ENCODE measurements at places on chromosomes 3 and 15. TPM values are rescaled to one million over a fixed set of nuclear protein-coding genes. Genes with fewer than 3 reads are reported as not detected.

GRCh38 chr3:143972155-143972504 lies 507 bp downstream of the DIPK2A start:
- no peak for DNase-seq
- peaks cover 23% of the 10 kb centered on the region for H3K4me1 ChIP-seq
- no peaks in the 10 kb centered on the region for H3K27me3 ChIP-seq
- H3K27ac ChIP-seq, result peak overlapping the region; percentile 100

Gene FBXO40
- 0.08 TPM for total RNA-seq

- no peaks in the 10 kb centered on the region for H3K36me3 ChIP-seq
- no peaks in the 10 kb centered on the region for H3K27me3 ChIP-seq
- H3K4me1 ChIP-seq, result no peaks in the 10 kb centered on the region
- no peak overlapping the region for H3K4me3 ChIP-seq
- H3K27ac ChIP-seq, result no peak overlapping the region
Measured at GRCh38 chr3:112512320-112512719, 13.0 kb upstream of the BTLA start.

DNA sequence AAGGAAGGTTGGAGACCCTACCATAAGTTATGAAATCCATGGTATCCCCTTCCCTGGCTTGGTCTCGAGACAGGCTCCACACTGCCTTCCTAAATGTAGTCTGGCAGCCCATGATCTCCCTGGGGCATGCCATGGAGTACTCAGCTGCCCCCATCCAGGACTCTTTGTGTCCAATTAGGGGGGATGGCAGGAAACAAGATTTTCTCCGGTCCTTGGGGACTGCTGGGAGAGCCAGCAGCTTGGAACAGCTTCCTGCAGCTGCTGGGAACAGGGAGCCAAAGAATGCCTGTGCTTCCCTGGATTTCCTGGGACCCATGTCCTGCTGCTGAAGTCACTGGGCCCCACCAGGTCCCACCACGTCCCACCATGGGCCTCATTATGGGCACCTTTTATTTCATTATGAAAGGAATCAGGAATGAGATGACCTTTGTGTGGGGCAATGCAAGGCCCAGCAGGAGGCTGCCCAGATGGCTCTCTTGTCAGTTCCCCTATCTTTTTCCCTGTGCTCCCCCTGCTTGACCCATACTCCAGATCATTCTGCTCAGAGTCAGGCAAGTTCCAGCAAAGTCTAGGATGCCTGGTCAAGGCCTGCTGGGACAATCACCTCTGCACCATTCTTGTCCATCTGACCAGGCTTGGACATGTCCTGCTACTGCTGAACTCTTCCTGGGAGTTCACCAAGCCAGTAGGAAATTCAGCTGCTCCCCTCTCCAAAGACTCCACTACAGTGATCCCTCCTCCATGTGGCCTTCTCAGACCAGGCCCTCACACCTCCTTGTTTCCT lies 15.0 kb upstream of the DAG1 start:
- H3K27me3 ChIP-seq, result no peaks in the 10 kb centered on the region
- no peaks in the 10 kb centered on the region for H3K4me1 ChIP-seq
- H3K27ac ChIP-seq, result no peak overlapping the region
- no peaks in the 10 kb centered on the region for H3K36me3 ChIP-seq

DNA sequence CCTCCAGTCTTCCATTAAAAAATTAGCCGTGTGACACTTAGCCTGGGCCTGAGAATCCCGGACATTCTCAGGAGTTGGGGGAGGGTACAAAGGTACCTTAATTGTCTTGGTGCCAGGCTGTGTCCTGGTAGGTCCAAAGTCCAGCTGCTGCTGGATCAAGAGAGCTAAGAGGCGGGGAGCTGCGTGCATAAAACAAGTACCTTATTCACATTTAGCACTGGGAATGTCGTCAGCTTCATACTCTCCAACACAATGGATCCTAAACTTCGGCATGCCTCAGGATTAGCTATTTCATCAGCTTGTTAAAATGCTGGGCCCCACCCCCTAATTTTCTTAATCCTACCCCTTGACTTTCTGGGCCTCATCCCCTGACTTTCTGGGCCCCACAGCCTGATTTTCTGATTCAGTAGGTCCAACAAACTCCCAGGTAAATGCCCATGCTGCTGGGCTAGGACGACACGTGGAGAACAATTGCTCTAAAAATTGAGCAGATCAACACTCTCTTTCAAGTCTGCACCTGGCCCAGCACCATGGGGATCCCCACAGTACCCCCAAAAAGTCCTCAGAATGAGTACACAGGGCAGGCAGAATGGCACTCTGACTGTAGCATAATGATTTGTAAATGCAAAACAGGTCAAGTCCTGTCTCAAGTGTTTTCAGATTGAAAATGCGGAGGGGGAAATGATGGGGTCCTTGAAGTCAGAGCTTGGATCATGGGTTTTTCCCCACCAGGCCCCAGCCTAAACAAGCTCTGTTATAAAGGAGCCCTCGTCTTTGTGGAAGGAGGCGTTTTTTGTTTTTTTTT lies 5.6 kb upstream of the AEN start:
- H3K27me3 ChIP-seq, result no peaks in the 10 kb centered on the region
- H3K36me3 ChIP-seq, result no peaks in the 10 kb centered on the region
- DNase-seq, result no peak
- H3K27ac ChIP-seq, result peak overlapping the region; percentile 74

Gene PLSCR2
- total RNA-seq, result not detected

GRCh38 chr3:160217675-160218074 lies 7.5 kb upstream of the C3orf80 start:
- no peaks in the 10 kb centered on the region for H3K4me1 ChIP-seq
- H3K27ac ChIP-seq, result no peak overlapping the region
- H3K36me3 ChIP-seq, result no peaks in the 10 kb centered on the region
- no peak for DNase-seq
- H3K4me3 ChIP-seq, result no peak overlapping the region

DNA sequence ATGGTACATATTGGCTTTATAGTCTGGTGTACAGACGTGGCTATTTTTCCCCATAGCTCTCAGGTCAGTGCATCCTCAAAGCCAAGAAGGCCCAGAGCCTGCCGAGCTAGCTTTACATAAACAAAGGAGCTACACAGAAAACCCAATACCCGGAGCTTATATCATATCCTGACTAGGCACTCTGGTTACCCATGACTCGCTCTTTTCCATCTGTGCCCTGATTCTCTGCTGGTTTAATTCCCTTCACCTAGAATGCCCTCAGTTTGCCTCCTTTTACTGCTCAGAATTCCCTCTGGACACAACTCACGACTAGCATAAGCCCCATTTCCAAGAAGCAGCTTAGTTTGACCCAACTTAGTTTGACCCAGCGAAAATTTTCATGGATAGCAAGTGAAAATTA lies 110.8 kb downstream of the TIGIT start:
- no peaks in the 10 kb centered on the region for H3K36me3 ChIP-seq
- H3K27ac ChIP-seq, result no peak overlapping the region
- H3K4me1 ChIP-seq, result peaks cover 29% of the 10 kb centered on the region
- H3K27me3 ChIP-seq, result no peaks in the 10 kb centered on the region

Gene ASB14
- not detected for total RNA-seq

Gene TM4SF4
- 184 TPM for total RNA-seq

DNA sequence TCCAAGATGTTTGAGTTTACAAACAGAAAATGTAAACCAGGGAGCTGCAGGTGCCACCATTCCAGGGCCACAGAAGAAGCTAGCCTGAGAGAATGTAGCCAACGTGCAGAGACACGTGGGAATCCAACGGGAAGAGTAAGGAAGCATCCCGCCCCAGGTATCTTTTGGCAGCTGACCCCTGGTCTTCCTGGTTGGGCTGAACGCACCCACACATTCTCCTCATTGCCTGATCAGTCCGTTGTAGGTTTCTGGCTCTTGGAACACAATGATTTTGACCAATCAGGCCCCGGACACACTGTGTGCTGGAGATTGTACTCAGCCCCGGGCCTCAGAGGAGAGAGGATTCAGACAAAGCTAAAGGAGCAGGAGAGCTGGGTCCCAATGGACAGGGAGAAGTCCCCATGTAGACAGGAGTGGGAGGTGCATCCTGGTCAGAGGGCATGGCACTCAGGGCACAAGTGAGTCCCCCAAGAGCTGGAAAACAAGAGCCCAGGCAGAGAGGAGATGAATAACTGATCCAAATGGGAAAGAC lies 102.3 kb downstream of the TPRA1 start:
- DNase-seq, result no peak
- no peaks in the 10 kb centered on the region for H3K36me3 ChIP-seq
- H3K4me3 ChIP-seq, result no peak overlapping the region

DNA sequence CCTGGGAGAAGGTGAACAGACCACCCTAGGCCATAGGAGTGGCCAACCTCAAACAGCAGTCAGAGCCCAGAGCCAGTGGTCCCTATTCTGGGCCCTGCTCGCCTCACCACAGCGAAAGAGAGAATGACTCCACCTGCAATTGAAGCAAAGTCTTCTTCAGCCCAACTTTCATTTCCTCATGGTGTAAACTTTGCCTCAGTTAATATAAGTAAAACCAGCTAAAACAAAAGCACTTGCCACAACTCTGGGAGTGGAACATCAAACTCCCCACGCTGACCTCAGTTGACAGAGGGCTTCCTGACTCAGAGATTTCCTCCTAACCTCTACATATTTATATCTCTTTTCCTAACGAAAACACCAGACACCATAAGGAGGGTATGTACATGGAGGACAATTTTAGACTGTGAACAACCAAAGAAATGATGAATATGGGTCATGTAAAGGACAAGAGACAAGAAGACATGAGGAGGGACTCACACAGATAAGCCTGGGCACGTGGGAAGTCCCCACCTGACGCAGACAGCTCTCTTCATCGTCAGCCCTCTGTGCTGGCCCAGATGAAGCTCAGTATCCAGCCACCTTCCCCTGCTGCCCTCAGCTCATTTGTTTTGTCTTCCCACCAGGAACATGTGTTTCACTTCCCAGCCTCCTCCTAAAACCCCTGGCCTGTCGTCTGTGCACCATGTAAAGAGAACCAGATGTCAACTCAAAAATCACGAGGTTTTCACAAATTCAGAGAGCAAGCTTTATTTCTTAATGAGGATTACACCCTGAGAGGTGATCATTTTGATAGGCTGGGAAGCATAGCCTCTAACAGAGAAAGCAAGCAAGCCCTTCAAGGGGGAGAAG lies 140.9 kb downstream of the KCNMB2 start:
- H3K36me3 ChIP-seq, result no peaks in the 10 kb centered on the region
- no peak overlapping the region for H3K27ac ChIP-seq
- H3K27me3 ChIP-seq, result no peaks in the 10 kb centered on the region
- no peaks in the 10 kb centered on the region for H3K4me1 ChIP-seq

DNA sequence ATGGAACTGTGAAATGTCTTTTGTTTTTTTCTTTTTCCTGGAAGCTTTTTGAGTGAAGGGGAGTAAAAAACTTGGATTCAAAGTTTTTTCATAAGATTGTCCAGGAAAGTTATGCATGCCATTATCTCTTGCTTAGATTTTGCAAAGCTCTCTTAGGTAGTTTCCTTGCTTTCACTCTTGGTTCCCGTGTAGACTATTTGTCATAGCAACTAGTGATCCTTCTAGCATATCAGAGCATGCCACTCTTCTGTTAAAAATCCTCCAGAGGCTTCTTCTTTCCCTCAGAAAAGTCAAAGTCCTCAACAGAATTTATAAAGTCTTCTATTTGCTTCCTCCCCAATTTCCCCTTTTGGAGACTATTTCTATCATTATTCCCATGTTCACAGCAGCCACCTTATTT lies 21.1 kb downstream of the GTF2E1 start:
- peaks cover 13% of the 10 kb centered on the region for H3K4me1 ChIP-seq
- no peaks in the 10 kb centered on the region for H3K36me3 ChIP-seq
- H3K27ac ChIP-seq, result no peak overlapping the region
- DNase-seq, result no peak
- H3K27me3 ChIP-seq, result no peaks in the 10 kb centered on the region
- H3K4me3 ChIP-seq, result no peak overlapping the region

- H3K36me3 ChIP-seq, result no peaks in the 10 kb centered on the region
- H3K4me3 ChIP-seq, result no peak overlapping the region
- no peak overlapping the region for H3K27ac ChIP-seq
- no peaks in the 10 kb centered on the region for H3K27me3 ChIP-seq
- no peaks in the 10 kb centered on the region for H3K4me1 ChIP-seq
- no peak for DNase-seq
Measured at GRCh38 chr3:46349484-46350261, 4.2 kb upstream of the CCR2 start.

- H3K36me3 ChIP-seq, result no peaks in the 10 kb centered on the region
- no peak overlapping the region for H3K27ac ChIP-seq
- H3K27me3 ChIP-seq, result no peaks in the 10 kb centered on the region
Measured at GRCh38 chr15:71559616-71560015, 250.7 kb upstream of the NR2E3 start.

Gene GDPGP1
- total RNA-seq, result 6.7 TPM

Gene GSK3B
- 20.8 TPM for total RNA-seq

DNA sequence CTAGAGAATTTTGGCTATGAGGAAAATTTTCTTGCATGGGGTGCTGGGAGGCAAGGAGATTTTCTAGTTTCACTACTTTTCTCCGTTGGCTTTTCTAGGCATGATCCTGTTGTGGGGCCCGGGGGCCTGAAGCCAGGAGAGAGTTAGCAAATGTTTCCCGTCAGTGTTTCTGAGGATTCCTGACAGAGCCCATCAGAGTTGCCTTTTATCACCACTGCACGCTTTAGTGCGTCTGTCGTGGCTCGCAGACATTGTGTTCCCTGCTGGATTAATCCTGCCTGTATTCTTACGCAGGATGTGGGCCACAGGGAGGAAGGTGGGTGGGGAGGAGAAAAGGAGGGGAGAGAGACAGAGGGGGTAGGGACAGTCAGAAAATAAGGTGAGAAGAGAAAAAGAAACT lies 18.1 kb upstream of the BOC start:
- H3K27ac ChIP-seq, result no peak overlapping the region
- DNase-seq, result no peak
- no peaks in the 10 kb centered on the region for H3K27me3 ChIP-seq
- H3K4me3 ChIP-seq, result no peak overlapping the region
- no peaks in the 10 kb centered on the region for H3K36me3 ChIP-seq

- no peaks in the 10 kb centered on the region for H3K36me3 ChIP-seq
- H3K27ac ChIP-seq, result no peak overlapping the region
- H3K27me3 ChIP-seq, result no peaks in the 10 kb centered on the region
- no peak for DNase-seq
- no peak overlapping the region for H3K4me3 ChIP-seq
- H3K4me1 ChIP-seq, result no peaks in the 10 kb centered on the region
Measured at GRCh38 chr3:189773056-189773455, 141.9 kb downstream of the TP63 start.

Gene POMGNT2
- total RNA-seq, result 6.6 TPM

Gene TNNC1
- total RNA-seq, result 0.75 TPM

GRCh38 chr15:73771385-73772045 lies 18.4 kb upstream of the INSYN1 start:
- H3K36me3 ChIP-seq, result no peaks in the 10 kb centered on the region
- H3K4me1 ChIP-seq, result no peaks in the 10 kb centered on the region
- no peak for DNase-seq
- H3K4me3 ChIP-seq, result no peak overlapping the region
- no peaks in the 10 kb centered on the region for H3K27me3 ChIP-seq
- no peak overlapping the region for H3K27ac ChIP-seq

- H3K27ac ChIP-seq, result peak overlapping the region; percentile 91
- no peaks in the 10 kb centered on the region for H3K36me3 ChIP-seq
- no peaks in the 10 kb centered on the region for H3K27me3 ChIP-seq
- peak; percentile 53 for DNase-seq
Measured at GRCh38 chr3:126197854-126198584, 17.6 kb upstream of the ALDH1L1 start.
